ENCODE measurements at places on chromosomes 5 and 9. TPM values are rescaled to one million over a fixed set of nuclear protein-coding genes. Genes with fewer than 3 reads are reported as not detected.

Gene STKLD1
- total RNA-seq = 0.94 TPM

Gene ZBED3
- 1.1 TPM for total RNA-seq

Gene ANKDD1B
- total RNA-seq = 0.33 TPM

DNA sequence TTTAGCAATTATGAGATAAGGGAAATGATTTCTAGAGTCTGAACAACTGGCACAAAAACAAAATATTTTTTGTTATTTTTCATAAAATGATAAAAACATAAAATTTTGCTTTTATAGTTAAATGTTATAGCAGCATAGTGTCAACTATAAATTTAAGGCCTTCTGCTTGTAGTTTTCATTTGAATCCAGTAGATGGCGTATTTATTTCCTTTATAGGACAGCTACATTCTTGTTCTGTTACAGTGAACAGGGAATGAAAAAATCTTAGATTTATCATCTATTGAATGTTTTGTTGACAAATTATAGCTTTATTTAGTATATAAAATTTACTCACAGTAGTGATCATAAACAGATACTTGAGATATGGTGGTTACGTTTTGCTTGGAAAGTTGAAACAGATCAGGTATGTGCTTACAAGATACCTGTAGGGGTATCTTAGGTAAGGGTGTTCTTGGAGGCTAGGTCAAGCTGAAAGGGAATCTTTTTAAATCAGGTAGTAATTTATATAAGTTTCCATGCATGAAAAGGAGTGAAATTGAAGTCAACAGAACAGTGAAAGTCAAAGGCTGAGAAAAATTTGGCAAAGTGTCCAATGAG, 239.3 kb upstream of the GRIN3A start:
- DNase-seq = no peak

- DNase-seq = no peak
These were observed 22.0 kb downstream of the ADAMTS2 start for GRCh38 chr5:179323026-179323870.

GRCh38 chr9:16352791-16353401, 517.6 kb downstream of the BNC2 start:
- DNase-seq = no peak

DNA sequence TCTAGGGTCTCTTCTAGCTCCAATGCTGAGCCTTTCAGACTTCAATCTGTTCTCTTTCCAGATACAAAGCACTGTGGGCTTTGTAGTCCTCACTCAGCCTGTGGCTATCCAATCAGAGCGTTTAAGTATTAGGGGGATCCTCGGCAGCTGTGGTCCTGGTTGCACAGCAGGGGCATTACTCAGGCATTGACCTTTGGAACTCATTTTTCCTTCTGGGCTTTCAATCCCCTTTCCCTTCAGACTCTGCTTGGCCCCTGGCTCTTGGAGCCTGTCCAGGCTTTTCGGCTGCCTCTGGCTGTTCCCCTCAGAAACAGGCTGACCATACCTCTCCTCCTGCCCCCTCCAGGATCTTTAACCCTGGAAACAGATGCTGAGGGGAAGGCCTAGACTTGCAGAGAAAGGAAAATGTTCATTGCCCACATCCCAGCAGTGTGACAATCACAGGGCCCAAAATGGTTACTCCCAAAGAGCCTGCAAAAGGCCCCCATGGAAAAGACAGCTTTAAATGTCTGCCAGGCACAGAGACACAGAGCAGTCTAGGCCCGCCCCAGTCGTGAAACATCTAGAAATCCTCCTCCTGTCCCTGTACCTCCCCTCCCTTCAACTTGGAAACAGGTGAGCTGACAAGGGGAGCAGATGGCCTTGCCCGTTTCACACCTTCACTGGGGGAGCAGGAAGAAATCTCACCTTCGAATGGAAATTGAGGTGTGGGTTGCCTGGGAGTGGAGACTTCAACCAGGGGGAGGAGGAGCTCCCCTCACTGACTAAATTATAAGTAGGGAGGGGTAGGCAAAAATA, 13.7 kb downstream of the C1QTNF2 start:
- no peak for DNase-seq

DNA sequence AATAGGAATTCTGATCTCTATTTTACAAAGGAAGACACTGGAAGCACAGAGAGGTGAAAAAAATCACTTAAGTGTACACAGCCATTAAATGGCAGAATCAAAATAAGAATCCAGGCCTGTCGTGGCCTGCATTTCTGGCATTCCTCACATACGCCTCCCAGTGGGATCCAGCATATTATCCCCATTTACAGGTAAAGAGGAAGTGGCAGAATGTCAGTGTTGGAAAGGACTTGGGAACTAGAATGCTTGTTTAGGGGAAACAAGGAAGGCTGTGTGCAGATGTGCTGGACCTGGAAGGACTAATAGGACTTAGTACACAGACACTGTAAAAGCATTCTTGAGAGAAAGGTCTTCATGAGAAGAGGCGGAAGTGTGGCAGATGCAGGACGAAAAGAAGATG, 241.8 kb downstream of the TRIM32 start:
- no peak for DNase-seq

- DNase-seq = no peak
These were observed 70.7 kb downstream of the DAPK1 start for GRCh38 chr9:87568401-87568800.

All from thymus (tissue), 14 donors.